HCT116 (cell line): ENCODE measurements at places on chromosomes 1 and 21.

GRCh38 chr21:23003951-23004350 lies 2005.7 kb downstream of the NCAM2 start:
- DNase-seq: no peak

DNA sequence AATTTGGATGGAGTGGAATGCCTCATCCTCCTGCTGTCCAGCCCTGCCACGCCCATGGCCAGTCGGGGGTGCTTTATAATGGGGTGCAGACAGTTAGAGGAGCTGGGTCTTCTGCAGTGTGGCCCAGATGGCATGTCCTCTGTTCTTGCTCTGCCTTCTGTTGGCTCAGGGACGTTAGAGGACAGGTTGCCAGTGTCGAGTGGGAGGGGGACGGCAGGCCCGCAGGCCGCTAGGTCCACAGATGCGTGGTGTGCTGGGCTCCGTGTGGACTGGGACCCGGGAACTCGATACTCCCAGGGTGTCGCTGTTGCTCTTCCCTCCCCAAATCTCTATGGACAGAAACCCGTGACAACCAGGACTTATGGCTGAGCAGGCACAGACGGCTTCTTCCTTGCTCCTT lies 33.3 kb downstream of the SIM2 start:
- DNase-seq: no peak

GRCh38 chr1:51044834-51045233 lies 57.2 kb upstream of the C1orf185 start:
- DNase-seq: no peak

GRCh38 chr1:85463731-85464496 lies 1.0 kb downstream of the DDAH1 start:
- no peak for DNase-seq

DNA sequence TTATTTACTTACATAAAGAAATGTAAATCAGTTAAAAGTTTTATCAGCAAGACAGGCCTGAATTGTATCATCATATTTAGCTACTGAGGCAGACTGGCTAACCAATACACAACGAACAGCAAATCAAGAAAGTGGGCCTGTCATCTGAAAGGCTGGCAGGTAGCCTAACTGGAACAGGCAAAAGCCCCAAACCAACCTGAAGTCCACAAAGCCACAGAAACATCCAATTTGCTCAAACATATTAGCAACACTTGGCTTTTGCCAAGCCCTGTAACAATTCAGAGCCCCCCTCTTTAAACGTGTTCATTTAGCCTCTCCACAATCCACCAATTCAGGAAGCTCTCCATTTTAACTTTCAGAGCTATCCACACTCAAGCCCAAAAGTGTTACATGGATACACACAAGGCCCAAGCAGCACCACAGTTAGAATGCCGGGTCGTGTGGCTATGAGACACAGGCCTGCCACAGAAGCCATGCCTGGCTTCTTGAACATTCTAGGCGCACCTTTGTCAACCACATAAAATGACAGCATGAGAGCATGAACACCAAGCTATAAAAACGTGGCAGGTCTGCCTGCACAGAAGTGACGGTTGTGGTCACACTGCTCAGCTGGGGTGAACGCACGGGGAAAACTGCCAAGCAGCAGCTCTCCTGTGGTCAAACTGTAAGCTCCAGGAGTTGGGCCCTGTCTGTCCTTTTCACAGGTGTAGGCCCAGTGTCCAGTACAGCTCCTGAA lies 49.3 kb downstream of the CD34 start:
- no peak for DNase-seq

DNA sequence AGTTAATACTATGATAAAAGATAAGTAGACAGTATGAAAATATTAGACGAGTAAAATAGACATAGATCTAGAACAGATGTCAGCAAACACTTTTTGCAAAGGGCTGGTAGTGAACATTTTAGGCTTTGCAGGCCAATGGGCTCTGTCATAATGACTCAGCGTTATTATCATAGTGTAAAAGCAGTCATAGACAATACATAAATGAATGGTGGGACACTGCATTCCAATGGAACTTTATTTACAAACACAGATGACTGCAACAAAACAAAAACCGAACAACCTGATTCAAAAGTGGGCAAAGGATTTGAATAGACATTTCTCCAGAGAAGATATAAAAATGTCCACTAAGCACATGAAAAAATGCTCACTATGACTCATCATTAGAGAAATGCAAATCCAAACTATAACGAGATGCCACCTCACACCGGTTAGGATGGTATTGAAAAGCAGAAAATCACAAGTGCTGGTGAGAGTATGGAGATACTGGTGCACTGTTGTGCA lies 7.3 kb downstream of the GSTM5 start:
- no peak for DNase-seq

DNA sequence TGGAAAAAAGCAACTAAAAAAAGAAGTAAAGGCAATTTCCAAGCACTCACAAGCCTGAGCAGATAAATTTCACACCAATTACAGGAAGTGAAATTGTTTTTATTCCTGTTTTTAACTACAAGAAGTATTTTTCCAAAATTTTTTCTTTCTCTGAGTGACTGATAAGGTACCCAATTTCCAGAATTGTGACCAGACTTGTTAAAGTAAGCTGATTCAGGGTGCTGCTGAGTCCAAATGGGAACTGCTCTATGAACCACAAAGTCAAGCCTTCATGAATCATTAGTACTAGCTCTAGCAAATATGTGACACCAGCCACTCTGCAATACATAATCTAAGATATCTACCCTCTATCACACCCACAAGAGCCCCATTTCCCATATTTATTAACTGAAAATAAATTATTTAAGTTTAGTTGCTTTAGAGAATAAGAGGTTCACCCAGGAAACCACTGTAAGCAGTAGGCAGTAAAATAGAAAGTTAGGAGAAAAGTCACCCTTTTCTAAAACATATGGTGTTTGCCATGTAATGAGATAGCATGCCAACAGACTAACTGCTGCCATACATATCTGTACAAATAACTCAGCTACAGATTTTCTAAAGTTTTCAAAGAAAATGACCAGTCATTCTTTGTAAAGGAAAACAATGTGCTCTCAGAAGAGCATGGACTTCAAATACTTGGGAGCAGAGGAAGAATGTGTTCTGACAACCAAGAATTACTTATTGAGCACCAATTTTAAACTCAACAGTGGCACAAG lies 43.1 kb upstream of the TNFSF18 start:
- no peak for DNase-seq

DNA sequence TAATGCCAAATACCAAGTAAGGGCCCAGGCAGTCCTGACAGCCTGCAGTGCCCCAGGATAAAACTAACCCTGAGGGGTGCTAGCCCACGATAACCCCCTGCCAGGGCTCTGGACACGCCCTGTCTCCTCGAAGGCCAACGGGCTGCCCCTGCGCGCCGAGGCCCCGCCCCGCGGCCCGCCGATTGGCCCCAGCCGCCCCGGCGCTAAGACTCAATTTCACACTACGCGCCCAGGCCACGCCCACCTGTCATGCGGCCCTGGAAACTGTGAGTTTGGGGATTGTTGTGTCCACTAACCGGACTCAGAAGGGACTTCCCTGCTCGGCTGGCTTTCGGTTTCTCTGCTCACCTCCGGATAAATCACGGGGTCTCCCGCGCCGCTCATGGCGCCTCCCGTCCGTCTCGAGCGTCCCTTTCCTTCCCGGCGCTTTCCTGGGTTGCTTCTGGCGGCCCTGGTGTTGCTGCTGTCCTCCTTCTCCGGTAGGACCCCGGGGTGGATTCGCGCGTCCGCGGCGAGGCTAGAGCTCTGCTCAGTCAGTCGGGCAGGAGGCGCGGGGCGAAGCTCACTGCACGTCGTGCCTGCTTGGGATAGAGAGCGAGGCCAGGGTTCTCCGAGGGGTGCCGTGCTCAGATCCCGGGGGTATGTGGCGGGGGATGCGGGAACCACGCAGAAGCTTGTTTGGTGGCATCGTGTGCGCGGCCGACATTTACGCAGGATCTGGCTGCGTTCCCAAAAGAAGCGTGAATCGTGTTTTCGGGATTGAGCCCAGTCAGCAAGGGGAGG lies at the start of gene CR1L:
Gene CR1L, plus strand, starts transcription at position 282 of the 783 bp plus-strand sequence. Its CDS starts 101 bp downstream, at position 383.
- DNase-seq: no peak

- DNase-seq: no peak
Observed at GRCh38 chr21:42554251-42554961, 40.8 kb downstream of the SLC37A1 start.

GRCh38 chr1:154403983-154404382 lies 1.2 kb upstream of the IL6R start:
- no peak for DNase-seq
